ENCODE measurements at places on chromosomes 7 and 10.

- DNase-seq: no peak
Observed at GRCh38 chr7:99579281-99579955, 18.6 kb upstream of the TMEM225B start.

DNA sequence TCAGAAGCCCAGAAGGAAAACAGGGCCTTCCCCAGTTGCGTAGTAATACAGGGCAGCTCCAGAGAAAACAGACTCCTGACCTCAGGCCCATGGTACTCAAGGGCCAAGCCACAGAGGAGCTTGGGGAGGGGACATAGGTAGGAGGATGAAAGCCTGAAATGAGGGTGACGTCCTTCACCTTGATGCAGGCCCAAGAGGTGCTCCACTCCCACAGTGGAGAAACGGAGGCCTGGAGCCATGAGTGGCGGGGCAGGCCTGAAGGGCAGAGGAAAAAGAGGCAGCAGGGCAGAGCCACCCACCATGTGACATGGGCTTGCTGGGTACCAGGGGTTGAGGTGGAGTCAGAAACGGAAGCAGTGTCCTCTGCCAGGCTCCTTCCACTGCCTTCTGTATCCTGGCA lies 83.0 kb downstream of the C10orf105 start:
- no peak for DNase-seq

DNA sequence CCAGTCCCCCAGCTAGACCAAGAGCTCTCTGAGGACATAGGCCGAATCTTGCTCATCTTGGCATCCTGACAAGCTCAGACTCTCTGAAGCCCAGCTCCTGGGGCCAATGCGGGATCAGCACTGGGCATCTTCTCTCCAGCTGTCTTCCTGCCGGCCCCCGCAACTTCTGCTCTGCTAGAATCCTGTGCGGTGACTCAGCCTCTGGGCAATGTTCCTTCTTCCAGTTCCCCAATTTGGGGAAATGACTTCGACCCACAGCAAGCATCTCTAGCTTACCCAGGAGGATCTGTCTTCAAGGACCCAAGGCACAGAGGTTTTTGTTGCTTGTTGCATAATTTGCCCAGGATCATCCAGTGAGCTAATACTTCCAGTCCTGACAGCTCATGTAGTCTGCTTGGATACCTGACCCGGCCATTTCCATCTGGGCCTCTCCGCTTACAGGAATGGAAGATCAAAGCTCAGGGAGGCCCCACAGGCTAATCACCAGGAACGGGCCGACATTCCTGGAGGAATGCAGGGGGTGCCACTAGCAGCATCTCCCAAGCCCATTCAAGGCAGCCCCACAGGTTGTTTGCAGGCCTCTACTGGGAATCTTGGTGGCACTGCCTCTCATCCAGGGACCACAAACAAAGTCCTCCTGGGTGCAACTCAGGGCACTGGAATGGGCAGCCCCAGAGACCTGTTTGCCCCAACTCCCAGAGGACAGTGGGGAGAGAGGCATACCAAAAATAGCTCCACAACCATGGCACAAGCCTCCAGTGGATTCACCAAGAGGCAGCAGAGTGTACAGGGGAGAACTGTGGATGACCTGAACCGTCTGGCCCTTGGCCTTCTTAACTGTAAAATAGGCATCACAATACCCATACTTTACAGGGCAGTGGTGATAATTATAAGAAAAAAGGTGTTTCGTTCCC lies 151.9 kb downstream of the NEURL1 start:
- DNase-seq: no peak

GRCh38 chr10:85413570-85413969 lies 953.0 kb downstream of the GRID1 start:
- no peak for DNase-seq

- DNase-seq: no peak
Observed at GRCh38 chr10:13810568-13810967, 223.8 kb downstream of the PRPF18 start.

DNA sequence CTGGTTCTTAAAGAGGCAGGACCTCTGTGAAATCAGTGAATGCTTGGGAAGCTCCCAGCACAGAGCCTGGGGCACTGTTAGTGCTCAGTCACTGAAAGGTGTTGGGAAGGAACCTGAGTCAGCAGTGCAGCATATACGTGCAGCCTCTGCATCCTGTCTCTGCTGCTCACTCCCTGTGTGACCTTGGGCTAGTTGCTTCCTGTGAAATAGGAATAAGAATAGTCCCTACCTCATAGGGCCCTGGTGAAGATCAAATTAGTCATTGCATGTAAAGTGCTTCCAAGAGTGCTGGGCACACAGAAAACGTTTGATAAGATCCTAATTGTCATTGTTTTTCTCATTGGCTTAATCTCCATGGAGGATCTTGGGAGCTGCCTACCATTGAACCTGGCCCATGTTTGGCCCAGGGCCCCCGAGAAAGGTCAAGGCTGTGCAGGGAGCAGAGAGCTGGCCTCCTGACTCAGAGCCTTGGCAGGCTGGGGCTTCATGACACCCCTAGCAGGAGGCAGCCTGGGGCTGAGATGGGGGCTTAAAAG lies 73.3 kb upstream of the COL13A1 start:
- DNase-seq: no peak

GRCh38 chr7:148747274-148747673 lies 48.6 kb downstream of the CUL1 start:
- no peak for DNase-seq

All from activated naive CD4-positive, alpha-beta T cell treated with Interleukin-2 at 50 U/mL for 16 hours (primary cell).